ENCODE measurements at places on chromosomes 5 and 9. TPM values are rescaled to one million over a fixed set of nuclear protein-coding genes. Genes with fewer than 3 reads are reported as not detected.

The LCN12 gene
- 1.9 TPM for total RNA-seq

The IRX4 gene
- total RNA-seq, result 0.23 TPM

The GCNT4 gene
- total RNA-seq, result 0.58 TPM

The HINT1 gene
- 488 TPM for total RNA-seq

The FOXD4L5 gene
- total RNA-seq, result 0.10 TPM

The VAV2 gene
- 48.7 TPM for total RNA-seq

The WDR38 gene
- total RNA-seq, result not detected

The IL17B gene
- not detected for total RNA-seq

The KIF4B gene
- total RNA-seq, result 0.04 TPM

The LECT2 gene
- not detected for total RNA-seq

The TIMD4 gene
- total RNA-seq, result 0.72 TPM

The TMEM171 gene
- total RNA-seq, result 6.3 TPM

The SPINK13 gene
- total RNA-seq, result not detected

The ABO gene
- not detected for total RNA-seq

The GABRG2 gene
- total RNA-seq, result not detected

The SHISAL2B gene
- total RNA-seq, result not detected

The TTC23L gene
- total RNA-seq, result 0.28 TPM

The STPG3 gene
- not detected for total RNA-seq

The GBGT1 gene
- total RNA-seq, result 3.4 TPM

The OCLN gene
- 12.4 TPM for total RNA-seq

The PCDHAC1 gene
- total RNA-seq, result 1.4 TPM

The ERGIC1 gene
- 317 TPM for total RNA-seq

The RFX3 gene
- total RNA-seq, result 1.7 TPM

The BARHL1 gene
- total RNA-seq, result not detected

The SPAAR gene
- not detected for total RNA-seq

The SHOC1 gene
- total RNA-seq, result not detected

The ARHGEF39 gene
- 18.4 TPM for total RNA-seq

The ARL14EPL gene
- not detected for total RNA-seq

The SH3TC2 gene
- 0.29 TPM for total RNA-seq

The CDX1 gene
- total RNA-seq, result not detected

The CDC20B gene
- total RNA-seq, result 0.14 TPM

The DAB2IP gene
- total RNA-seq, result 14.0 TPM

The JAKMIP2 gene
- not detected for total RNA-seq

Measured in A549 treated with DMSO at 1 μM for 4 hours (cell line).